ENCODE measurements at places on chromosomes 5 and 9.

- H3K4me1 ChIP-seq = no peaks in the 10 kb centered on the region
- H3K4me3 ChIP-seq = no peak overlapping the region
- H3K27ac ChIP-seq = no peak overlapping the region
- no peaks in the 10 kb centered on the region for H3K27me3 ChIP-seq
- DNase-seq = no peak
Observed at GRCh38 chr5:63456279-63456678, 506.0 kb downstream of the HTR1A start.

GRCh38 chr5:149372076-149372795 lies 6.9 kb downstream of the IL17B start:
- H3K27ac ChIP-seq = no peak overlapping the region
- H3K4me3 ChIP-seq = no peak overlapping the region
- peaks cover 6% of the 10 kb centered on the region for H3K4me1 ChIP-seq

- H3K36me3 ChIP-seq = no peaks in the 10 kb centered on the region
- no peak for DNase-seq
- H3K27ac ChIP-seq = no peak overlapping the region
Observed at GRCh38 chr5:147485046-147485445, 24.8 kb downstream of the DPYSL3 start.

- H3K4me3 ChIP-seq = no peak overlapping the region
- no peaks in the 10 kb centered on the region for H3K36me3 ChIP-seq
- no peak for DNase-seq
- H3K27ac ChIP-seq = no peak overlapping the region
- no peaks in the 10 kb centered on the region for H3K27me3 ChIP-seq
Observed at GRCh38 chr5:109275919-109276318, 133.9 kb downstream of the PJA2 start.

- no peak overlapping the region for H3K27ac ChIP-seq
- no peaks in the 10 kb centered on the region for H3K27me3 ChIP-seq
- H3K4me1 ChIP-seq = no peaks in the 10 kb centered on the region
- H3K36me3 ChIP-seq = no peaks in the 10 kb centered on the region
- H3K4me3 ChIP-seq = no peak overlapping the region
Observed at GRCh38 chr9:91395106-91395552, 28.5 kb downstream of the NFIL3 start.

DNA sequence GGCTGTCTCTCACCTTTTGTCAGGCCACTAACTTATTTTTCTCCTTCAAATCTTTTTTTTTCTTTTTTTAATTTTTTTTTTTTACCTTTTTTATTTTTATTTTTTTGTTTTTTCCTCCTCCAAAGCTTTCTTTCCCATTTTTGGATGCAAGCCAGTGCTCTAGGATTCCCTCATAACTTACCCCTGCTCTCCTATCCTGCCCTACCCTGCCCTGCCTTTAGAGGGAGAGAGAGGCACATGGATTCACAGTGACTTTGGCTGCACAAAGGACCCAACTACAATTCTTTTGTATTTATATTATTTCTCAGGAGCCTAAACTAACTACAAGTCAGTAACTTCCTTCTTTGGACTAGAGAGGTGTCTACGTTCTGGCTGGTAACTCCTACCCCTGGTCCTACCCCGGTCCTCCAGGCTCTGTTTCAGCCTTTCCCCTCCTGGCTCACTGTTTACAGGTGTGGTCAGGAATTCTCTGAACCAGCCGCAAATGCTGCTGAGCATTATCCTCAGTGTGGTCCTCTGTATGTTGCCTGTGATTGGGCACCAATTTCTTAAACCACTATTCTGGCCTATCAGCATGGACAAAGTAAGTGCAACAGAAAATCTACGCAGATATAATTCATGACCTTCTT lies 8.4 kb upstream of the RUSC2 start:
- peaks cover 12% of the 10 kb centered on the region for H3K27me3 ChIP-seq
- H3K36me3 ChIP-seq = no peaks in the 10 kb centered on the region
- no peak overlapping the region for H3K27ac ChIP-seq

- peak; percentile 45 for DNase-seq
- H3K4me1 ChIP-seq = peaks cover 75% of the 10 kb centered on the region
- H3K27ac ChIP-seq = peak overlapping the region; percentile 99
- no peaks in the 10 kb centered on the region for H3K27me3 ChIP-seq
Observed at GRCh38 chr5:141508798-141509611, 20.1 kb downstream of the PCDHGC5 start.

- H3K27me3 ChIP-seq = no peaks in the 10 kb centered on the region
- H3K36me3 ChIP-seq = peaks cover 4% of the 10 kb centered on the region
Observed at GRCh38 chr9:127531676-127532075, 80.4 kb downstream of the LRSAM1 start.

DNA sequence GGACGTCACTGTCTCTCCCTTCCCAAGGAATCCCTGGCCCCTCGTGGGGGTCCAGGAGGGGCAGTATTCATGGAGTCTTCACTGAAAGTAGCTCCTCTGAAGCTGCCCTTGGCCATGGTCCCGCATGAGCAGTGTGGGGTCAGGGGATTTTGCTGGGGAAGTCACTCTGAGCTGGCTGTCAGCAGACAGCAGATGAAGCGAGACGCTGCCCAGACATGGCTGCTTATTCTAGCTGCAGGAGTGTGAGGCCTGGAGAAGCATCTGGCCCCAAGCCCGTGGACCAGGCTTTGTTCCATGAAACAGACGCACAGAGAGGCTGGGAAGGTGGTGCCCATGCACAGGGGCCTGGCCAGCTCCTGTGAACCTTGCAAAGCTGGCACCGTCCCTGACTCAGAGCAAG lies 21.5 kb upstream of the ASS1 start:
- peaks cover 11% of the 10 kb centered on the region for H3K4me1 ChIP-seq
- H3K4me3 ChIP-seq = no peak overlapping the region
- H3K27ac ChIP-seq = no peak overlapping the region
- no peaks in the 10 kb centered on the region for H3K36me3 ChIP-seq
- no peak for DNase-seq
- peaks cover 12% of the 10 kb centered on the region for H3K27me3 ChIP-seq

DNA sequence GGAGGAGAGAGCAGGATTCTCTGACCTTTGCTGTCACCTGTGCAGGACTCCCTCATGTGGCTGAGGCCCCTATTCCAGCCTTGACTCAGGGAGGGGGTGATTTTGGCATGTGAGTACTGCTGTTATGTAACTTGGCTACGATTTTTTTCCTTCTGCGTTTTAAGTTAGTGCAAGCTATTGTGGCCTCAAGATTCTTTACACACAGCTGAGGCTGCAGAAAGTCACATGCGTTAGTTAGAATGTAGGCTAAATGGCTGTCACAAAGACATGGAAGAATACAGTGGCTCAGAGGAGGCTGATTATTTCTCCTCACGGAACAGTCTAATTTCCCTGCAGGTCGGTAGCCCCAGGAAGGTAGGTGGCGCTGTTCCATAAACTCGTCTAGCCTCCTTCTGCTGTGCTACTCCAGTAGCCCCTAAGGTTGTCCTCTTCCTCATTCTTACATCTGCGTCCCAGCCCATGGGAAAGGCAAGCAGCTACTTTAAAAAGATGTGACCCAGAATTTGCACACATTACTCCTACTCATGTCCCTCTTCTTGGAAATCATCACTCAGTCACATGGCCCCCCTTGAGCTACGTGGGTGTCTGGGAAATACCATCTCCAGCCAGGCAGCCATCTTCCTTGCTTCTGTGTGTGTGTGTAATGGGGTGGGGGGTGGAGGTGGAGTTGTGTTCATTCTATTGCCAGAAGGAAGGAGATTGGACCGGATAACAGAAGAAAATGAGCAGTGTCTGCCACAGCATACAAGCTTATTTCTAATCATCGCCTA lies 486.6 kb downstream of the CCDC171 start:
- H3K4me1 ChIP-seq = peaks cover 28% of the 10 kb centered on the region
- H3K27me3 ChIP-seq = no peaks in the 10 kb centered on the region
- no peak for DNase-seq

DNA sequence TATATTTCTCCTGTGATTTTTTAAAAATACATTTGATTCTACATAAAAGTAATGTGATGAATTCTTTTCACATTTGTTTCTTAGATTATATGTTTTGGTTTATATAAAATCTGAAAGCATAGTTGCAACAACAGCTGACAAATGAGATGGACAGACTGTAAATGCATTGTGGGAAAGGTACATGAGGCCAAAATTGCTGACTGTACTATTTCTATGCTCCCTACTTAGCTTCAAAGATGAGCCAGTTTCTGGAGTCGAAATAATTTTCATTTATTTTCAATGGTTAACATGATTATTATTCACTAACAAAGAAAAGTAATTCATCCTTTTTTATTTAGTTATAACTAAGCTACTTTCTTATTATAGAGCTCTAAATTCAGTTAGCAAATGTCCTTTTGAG lies 441.3 kb upstream of the CCNG1 start:
- no peaks in the 10 kb centered on the region for H3K4me1 ChIP-seq
- no peak overlapping the region for H3K27ac ChIP-seq
- no peaks in the 10 kb centered on the region for H3K27me3 ChIP-seq
- no peak for DNase-seq

- DNase-seq = no peak
- no peak overlapping the region for H3K4me3 ChIP-seq
- no peaks in the 10 kb centered on the region for H3K4me1 ChIP-seq
- no peaks in the 10 kb centered on the region for H3K36me3 ChIP-seq
- peaks cover 2% of the 10 kb centered on the region for H3K27me3 ChIP-seq
Observed at GRCh38 chr9:68919661-68920060, 94.3 kb downstream of the PRKACG start.

- peaks cover 26% of the 10 kb centered on the region for H3K4me1 ChIP-seq
- no peak overlapping the region for H3K4me3 ChIP-seq
- H3K36me3 ChIP-seq = no peaks in the 10 kb centered on the region
- no peaks in the 10 kb centered on the region for H3K27me3 ChIP-seq
- DNase-seq = peak; percentile 42
Observed at GRCh38 chr5:1101961-1102713, 9.7 kb downstream of the SLC12A7 start.

GRCh38 chr5:2167671-2168070 lies 284.9 kb upstream of the IRX4 start:
- no peak overlapping the region for H3K4me3 ChIP-seq
- no peak for DNase-seq
- peaks cover 33% of the 10 kb centered on the region for H3K4me1 ChIP-seq
- no peak overlapping the region for H3K27ac ChIP-seq
- no peaks in the 10 kb centered on the region for H3K36me3 ChIP-seq
- H3K27me3 ChIP-seq = peaks cover 17% of the 10 kb centered on the region

GRCh38 chr5:133267601-133268000 lies 215.8 kb downstream of the HSPA4 start:
- H3K4me3 ChIP-seq = no peak overlapping the region
- no peaks in the 10 kb centered on the region for H3K27me3 ChIP-seq
- no peaks in the 10 kb centered on the region for H3K36me3 ChIP-seq
- peaks cover 16% of the 10 kb centered on the region for H3K4me1 ChIP-seq

DNA sequence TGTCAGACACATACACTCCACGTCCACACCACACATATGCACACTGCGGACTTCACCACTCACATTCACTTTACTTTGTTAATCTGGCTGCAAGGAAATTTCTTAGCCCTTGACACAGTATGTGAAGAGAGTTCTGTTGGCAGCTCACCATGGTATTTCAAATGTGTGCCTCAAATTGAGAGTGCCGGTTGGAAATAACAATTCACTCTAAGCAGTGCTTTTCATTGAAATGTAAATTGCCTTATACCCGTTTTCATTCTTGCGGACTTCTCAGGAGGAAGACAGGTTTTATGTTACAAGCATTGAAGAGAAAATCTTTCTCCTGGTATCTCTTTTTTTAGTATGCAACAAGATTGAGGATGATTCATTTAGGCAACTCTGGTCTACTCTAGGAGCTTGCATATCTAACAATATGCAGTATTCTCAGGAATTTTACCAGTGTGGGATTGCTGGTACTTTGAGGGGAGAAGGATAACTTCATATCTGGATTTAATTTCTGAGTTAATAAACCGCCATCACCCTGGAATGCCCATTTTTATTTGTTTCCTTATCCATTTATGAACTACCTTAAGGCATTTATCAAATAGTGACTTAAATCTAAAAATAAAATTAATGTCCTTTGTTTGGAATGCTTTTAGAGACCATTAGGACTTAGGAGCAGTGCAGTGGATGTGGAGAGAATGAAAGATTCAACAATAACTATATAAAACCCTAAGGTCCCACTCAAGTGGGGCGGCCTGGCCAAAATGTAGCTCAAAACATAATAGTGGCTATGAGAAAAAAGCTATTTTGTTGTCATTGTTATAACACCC lies 87.0 kb downstream of the IQGAP2 start:
- H3K27me3 ChIP-seq = no peaks in the 10 kb centered on the region
- peak overlapping the region; percentile 17 for H3K4me3 ChIP-seq
- H3K27ac ChIP-seq = peak overlapping the region; percentile 63
- peaks cover 37% of the 10 kb centered on the region for H3K4me1 ChIP-seq

Data from neural crest cell (in vitro differentiated cells).